ENCODE measurements at places on chromosomes 7 and 10.

GRCh38 chr10:69469976-69470375 lies 18.7 kb downstream of the TSPAN15 start:
- DNase-seq, result no peak

- DNase-seq, result no peak
Observed at GRCh38 chr10:29140151-29140550, 148.7 kb upstream of the LYZL1 start.

- DNase-seq, result peak; percentile 77
Observed at GRCh38 chr7:41224063-41224763, 478.7 kb downstream of the INHBA start.

DNA sequence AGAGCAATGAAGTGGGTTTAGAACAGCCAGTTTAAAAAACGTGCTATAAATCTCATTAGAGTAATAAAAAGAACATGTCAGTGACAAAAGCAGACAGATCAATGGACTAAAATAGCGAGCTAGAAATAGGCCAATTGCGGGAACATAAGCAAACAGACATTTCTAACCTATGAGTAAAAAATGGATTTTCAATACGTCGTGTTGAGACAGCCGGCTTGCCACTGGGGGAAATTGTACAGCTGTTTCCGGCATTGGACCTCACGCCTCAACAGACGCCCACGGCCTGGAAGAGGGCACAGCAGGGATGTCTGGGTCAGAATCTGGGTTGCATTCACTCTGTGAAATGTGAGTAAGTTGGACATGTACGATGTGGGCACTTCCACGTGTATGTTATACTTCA lies 92.9 kb downstream of the SVOPL start:
- no peak for DNase-seq

GRCh38 chr10:87864496-87865059 lies 1.2 kb downstream of the PTEN start:
- DNase-seq, result no peak

DNA sequence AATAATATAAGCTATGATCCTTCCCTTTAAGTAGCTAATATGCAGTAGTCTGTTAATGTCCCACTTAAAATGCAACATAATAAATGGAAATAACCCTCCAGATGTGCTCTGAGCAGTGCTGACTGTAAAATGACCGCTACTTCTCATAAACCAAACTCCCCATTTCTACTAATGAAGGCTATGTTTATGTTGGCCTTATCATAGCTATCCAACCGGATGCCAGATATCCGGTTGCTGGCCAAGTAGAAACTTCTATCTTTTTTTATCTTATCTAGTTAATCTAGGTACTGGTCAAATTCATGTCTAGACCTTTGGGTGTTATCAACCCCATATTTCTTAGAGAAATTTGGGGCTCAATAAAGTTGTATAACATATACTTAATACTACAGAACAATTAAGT lies 56.6 kb downstream of the CHRM2 start:
- no peak for DNase-seq

DNA sequence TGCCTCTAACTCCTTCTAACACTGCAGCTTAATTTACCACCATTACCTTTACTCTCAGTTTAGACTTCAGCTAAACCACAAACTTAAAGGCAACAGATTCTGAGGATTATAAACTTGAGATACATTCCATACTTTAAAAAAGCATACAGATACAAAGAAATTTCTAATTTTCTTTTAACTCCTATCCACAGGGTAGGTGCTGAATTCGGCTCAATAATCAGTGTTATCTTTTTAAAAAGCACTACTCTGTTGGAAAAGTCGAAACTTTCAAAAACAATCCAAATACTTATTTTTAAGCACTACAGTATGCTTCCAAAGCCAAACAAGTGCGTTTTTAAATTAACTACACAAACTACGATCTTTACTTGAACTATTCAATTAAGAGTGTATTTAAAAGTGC lies 1.0 kb downstream of the SMNDC1 start:
- DNase-seq, result no peak

- no peak for DNase-seq
Observed at GRCh38 chr10:35934642-35934995, 292.5 kb upstream of the FZD8 start.

- peak; percentile 14 for DNase-seq
Observed at GRCh38 chr10:91551856-91552255, 81.0 kb downstream of the PPP1R3C start.

DNA sequence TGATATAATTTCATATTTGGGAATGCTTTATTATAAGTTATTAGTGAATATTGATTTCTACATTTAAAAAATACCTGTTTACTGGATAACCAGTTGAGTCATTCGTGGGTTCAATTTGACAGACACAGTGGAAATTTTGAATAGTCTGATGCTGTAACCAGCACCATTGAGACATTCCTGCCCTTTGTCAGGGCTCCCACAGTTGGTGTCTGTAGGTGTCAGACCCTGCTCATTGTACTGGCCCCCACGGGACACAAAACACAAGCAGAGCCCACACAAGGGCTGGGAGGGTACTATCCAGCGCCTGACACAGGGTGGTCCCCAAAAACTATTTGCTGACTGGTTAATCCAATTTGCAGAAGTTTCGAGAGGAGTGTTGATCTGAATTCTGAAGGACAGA lies 35.9 kb downstream of the EEPD1 start:
- DNase-seq, result no peak

GRCh38 chr7:24908166-24908565 lies 71.8 kb downstream of the OSBPL3 start:
- DNase-seq, result no peak

DNA sequence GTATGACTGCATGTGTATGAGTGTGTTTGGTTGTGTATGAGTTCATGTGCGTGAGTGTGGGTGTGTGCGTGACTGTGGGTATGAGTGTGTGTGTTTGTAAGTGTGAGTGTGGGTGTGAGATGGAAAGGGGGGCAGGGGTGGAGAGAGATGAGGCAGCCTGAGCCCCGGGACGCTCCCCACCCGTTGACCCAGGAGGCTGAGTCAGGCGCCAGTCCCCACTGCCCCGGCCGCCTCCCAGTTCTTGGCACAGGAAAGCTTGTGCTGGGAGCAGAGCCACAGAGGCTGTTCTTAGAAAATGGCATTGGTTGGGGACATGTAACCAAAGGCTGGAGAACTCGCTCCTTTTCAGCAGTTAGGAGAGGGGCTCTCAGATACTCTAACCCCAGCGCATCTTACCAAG lies 27.8 kb upstream of the NUB1 start:
- peak; percentile 13 for DNase-seq

GRCh38 chr10:71868192-71868697 lies 17.2 kb upstream of the PSAP start:
- DNase-seq, result no peak

GRCh38 chr10:12724807-12725579 lies 276.5 kb downstream of the CCDC3 start:
- DNase-seq, result no peak

DNA sequence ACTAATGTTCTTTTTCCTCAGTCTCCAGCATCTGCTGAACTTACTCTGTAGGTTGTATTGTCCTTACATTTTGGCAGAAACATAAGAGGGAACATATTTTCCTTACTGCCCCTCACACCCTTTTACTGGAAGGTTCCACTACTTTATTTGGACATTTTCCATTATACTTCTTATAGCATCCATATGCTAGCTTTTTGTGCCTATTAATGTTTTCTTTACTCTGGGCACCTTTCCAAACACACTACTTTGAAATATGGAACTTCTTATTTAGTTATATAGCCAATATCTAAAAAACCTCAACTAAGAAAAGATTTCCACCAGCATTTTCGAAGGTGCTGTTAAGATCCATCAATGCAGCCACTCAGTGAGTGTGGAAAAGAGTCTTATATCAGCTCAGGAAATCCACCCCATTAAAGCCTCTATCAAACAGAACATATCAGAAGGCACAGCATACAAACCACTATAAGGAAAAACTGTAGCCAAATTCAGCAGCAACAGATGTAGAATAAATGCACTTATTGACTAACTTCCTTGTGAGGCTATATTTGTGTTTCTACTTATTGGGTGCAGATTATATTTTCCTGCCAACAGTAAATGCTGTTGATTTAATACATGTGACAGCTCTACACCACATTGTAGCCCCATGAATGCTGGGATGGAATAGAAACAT lies 272.5 kb upstream of the SEMA3E start:
- no peak for DNase-seq

- DNase-seq, result no peak
Observed at GRCh38 chr7:272108-272615, 17.8 kb upstream of the FOXL3 start.

- DNase-seq, result no peak
Observed at GRCh38 chr7:21071561-21072501, 285.1 kb upstream of the SP8 start.

DNA sequence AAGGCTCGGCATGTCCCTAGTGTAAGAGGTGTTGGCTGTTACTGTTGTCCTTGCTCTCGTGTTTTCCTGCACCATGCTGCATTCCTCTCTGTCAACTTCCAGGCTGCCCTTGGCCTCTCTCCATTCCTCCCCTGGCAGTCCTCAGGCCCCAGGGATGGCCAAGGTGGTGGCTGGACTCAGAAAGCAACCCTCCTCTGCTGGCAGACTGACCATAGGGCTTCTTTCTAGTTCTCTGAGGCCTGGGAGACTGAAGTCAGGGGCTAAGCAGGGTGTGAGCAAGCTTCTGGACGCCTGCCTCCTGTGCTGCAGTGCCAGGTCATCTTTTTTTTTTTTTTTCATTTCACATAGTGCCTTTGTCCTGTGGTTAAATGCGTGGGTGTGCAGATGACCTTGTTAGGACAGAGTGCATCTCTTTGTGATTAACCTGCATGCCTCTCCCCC lies 72.0 kb downstream of the GOLGA7B start:
- no peak for DNase-seq

- no peak for DNase-seq
Observed at GRCh38 chr7:153447011-153447410, 605.2 kb upstream of the DPP6 start.

DNA sequence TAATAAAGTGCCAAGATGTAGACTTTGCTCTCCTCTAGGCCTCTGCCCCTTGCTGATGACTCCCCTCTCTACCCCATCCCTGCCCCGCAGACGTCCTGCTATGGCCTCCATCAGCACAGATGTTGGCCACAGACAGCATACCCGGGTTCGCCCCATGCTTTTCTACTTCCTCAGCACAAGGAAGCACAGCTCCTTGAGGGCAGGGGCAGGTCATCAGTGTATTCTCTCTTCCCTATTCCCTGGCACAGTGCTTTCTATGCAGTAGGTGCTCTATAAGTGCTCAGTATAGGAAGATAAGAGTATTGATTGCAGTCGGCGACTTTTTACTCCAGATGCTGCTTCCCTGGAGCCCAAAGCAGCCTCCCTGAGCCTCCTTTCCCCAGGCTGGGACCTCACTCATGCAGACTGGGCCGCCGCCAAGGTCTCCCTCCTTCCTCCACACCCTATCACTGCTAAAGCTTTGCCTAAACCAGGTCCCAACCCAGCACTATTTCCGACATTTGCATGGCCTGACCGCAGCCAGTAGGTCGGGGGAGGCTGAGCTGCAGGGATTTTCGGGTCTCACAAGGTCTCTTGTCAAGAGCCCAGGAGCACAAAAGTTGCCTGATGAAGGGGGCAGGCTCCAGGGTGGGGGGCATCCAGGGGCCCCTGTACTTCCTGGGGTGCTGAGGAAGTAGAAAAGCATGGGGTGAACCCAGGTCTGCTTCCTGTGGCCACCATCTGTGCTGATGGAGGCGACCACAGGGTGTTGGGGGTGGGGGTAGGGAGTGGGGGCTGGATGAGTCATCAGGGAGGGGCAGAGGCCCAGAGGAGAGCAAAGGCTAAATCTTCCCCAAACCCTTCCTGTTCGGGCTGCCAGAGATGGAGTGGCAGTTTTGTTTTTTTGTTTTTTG lies 8.0 kb downstream of the CALHM3 start:
- no peak for DNase-seq

- DNase-seq, result no peak
Observed at GRCh38 chr10:93180482-93180931, 106.8 kb downstream of the CYP26A1 start.

GRCh38 chr7:154442939-154443338 lies 390.7 kb downstream of the DPP6 start:
- DNase-seq, result no peak

- no peak for DNase-seq
Observed at GRCh38 chr10:48598243-48598935, 6.5 kb downstream of the ARHGAP22 start.

GRCh38 chr10:77649333-77650331 lies 12.0 kb upstream of the KCNMA1 start:
- DNase-seq, result no peak

- DNase-seq, result no peak
Observed at GRCh38 chr10:105356626-105357025, 715.5 kb downstream of the SORCS3 start.

DNA sequence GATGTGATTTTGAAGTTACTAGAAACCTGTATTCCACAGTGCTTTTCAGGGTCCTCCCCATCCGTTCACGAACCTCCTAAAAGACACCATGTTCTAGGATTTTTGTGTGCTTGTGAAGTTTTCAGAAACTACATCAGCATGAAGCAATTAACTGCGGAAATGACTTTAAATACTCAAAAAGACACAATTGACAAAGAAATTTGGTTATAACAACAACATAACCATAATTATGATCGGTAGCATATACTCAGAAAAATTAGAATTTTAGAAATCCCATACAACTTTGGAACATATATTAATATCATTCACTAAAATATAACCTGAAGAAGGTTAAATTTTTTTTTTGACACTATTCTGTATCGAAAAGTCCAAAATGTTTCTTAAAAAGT lies 43.8 kb upstream of the FAM20C start:
- no peak for DNase-seq

DNA sequence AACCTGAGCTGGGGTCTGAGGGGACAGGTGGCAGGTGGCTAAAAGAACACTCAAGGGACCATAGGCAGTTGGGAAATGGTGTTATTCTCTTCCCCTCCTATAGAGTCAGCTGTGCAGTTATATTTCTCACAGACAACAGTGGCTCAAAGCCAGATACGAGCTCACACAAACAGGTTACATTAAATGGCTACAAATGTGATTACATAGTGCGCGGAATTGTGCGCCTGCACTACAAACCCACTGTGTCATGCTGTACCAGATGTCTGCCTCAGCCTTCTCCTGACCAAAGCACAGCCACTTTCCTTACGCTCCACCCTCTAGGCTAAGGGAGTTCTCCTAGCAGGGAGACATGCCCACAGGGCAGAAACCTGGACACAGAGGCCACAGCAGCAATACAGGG lies 387.2 kb downstream of the CNTNAP2 start:
- DNase-seq, result no peak

DNA sequence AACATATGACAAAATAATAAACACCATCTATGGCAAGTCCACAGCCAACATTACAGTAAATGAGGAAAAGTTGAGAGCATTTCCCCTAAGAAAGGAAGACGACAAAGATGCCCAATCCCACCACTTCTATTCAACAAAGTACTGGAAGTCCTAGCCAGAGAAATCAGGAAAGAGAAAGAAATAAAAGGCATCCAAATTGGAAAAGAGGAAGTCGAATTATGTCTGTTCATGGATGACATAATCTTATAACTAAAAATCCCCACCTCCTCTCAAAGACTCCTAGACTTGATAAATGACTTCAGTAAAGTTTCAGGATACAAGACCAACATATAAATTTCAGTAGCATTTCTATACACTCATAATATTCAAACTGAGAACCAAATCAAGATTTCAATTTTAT lies 288.5 kb upstream of the POT1 start:
- DNase-seq, result no peak
